ENCODE measurements at places on chromosomes 3 and 15.

DNA sequence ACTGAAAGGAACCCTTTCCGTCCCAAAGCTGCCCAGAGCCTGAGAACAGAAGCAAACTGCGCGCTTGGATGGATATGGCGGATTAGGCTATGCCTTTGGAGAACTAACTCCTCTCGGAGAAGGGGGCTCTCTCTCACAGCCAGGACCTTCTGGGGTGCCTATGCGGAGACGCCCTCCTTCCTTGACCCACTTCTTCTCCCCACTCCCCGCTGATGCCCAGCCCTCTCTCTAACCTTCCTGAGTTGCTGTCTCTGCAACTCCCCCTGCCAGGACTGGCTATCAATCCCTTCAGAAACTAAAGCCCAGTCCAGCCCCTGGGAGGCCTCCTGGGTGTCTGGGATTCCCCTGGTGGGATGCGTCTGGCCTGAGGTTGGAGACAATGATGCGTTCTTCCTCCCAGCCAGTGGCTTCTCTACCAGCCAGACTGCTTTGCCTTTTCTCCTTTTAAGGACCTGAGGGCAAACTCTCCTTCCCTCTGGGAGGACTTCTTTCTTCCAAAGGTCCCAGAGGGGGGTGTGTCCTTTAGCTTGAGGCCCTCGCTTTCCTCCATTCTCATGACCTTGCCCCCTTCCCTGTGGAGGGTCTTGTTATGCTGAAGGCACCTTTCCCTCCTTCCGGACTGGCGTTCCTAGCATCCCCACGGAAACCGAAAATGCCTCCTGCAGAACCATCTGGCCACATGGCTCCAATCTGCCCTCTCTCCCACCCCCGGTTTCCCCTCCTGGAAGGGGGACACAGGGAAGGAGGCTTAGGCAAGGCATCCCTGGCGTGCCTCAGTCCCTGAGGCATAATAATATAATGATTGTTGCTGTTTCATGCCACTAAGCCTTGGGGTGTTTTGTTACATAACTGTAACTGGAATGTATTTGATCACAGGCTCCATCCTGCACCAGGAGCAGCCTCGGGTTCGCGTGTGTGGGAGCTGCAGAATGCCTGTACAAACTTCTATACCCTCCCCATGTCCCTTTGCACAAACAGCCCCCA is 63.4 kb upstream of the C15orf39 start:
- no peak for ATAC-seq

GRCh38 chr3:178054471-178054870 is 481.8 kb upstream of the KCNMB2 start:
- ATAC-seq: no peak

- no peak for ATAC-seq
Measured at GRCh38 chr3:118480101-118480860, 554.4 kb downstream of the IGSF11 start.

- ATAC-seq: peak; percentile 99
Measured at GRCh38 chr15:29269485-29270168, at the start of gene NSMCE3. TSS of gene NSMCE3 (minus strand) at chr15:29269822. CDS start at chr15:29269705, 117 bp downstream.

DNA sequence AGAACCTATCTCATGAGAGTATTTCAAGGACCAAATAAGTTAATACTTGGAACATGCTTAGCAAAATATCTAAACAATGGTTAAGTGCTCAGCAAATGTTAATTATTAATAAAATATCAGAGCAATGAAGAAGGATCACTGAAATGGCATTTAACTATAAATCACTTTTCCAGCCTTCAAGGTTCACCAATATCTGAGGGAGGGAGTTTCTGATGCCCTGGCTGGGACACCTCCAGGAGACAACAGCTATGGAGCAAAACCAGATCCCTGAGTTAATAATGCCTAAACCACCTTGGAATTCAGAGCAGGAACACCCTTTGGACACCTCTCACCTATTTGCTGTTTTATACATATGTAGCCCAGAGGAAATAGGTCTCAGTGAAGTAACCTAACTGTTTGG is 6.4 kb upstream of the FAM174B start:
- ATAC-seq: no peak

GRCh38 chr15:78130466-78131294 is 565 bp downstream of the CIB2 start:
- ATAC-seq: peak; percentile 74

DNA sequence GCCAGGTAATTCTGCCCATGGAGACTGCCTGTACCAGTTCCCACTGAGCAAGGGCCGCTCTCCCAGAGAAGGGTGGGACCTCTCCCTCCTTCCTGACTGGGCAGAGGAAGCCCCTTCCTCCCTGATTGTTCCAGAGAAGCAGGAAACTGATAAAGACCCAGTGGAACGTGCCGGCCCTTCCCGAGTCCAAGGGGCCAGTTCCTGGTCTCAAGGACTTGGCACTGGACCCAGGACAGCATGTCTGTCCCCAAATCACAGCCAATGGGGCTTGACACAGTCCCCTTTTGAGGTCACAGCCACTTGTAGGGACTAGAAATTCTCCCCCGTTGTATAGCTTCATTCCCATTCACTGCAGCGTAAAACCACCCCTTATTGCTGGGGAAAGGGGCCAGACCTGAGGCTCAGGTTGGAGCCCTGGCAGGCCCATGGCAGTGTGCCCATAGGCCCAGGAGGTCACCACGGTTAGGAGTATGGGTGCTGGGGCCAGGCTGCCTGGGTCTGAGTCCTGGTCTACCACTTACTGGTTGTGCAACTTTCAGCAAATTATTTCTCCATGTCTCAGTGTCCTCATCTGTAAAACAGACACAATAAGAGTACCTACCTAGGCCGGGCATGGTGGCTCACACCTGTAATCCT is 18.1 kb downstream of the CSRNP1 start:
- no peak for ATAC-seq

- no peak for ATAC-seq
Measured at GRCh38 chr3:17357035-17357710, 385.3 kb downstream of the TBC1D5 start.

Measured in stimulated activated memory B cell treated with anti-CD40 and anti-IgM and Interleukin-4, amounts not matched to agents 10 μg/mL and 1 μg/mL and 100 μg/mL, for 72 hours (primary cell).